ENCODE measurements at places on chromosomes 5 and 9.

DNA sequence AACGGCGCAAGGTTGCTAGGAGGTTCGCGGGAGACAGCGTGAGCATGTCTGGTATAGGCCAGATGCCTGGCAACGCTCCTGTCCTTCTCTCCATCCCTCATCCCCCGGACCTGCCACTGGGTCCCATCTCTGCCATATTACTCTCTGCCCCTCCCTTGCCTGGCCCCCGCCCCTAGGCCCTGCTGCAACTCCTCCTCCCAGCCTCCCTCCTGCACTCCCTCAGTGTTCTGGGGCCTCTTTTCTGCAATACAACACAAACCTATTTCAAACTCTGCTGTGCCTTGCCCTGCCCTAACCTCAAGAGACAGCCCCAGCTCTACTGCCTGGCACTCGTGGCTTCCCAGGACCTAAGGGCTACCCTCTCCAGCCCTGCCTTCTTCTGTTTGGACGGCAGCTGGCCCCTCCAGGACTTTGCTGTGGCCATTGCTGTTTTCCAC is 8.9 kb upstream of the DBN1 start:
- no peak for DNase-seq

DNA sequence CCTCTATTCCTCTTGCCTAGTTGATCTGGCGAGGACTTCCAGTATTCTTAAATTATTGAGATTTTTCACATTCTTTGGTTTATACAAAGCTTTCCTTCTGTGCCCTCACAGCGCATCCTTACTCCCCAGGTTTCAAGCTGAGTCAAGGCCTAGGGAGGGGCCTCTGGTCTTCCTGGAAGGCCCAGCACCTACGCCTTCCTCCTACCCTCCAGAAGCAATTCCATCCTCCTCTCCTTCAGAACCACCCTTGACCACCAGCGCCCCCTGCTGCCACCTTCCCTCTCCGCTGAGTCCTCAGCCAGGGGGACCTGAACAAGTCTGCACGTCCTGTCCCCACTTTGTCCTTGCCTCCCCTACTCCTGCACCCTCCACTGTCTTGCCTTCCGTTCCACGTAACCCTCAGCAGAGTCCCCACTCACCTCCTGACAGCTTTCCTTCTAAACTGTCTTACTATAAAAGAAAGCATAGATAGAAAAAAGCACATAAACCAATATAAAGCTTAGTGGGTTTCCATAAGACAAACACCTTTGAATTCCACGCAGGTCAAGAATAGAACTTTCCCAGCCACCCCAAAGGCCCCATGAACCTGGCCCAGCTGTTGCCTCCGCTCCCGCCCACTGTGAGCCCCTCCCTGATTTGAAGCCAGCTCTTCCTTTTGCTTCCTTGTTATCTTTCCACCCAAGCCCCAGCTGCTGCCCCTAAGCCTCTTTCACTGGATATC is 63.0 kb upstream of the CTSL start:
- no peak for DNase-seq

- DNase-seq = peak; percentile 35
Observed at GRCh38 chr9:126490871-126491567, 122.7 kb upstream of the LMX1B start.

DNA sequence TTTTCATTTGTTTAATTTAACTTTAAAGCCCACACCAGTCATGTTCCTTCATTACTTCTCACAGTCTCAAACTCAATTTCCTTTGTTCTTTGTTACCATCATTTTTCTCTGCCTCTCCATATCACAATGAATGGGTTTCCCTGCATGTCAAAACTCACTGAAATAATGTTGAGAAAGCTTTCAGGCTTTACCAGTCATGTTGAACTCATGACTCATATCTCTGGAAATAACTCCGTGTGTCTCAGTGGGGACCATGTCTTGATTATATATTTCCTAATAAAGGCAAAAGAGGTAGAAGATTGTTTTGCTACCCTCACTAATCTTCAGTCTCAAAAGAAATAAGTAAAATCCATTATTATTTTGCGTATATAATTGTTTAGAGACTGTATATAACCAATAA is 231.2 kb downstream of the CHSY3 start:
- no peak for DNase-seq

- no peak for DNase-seq
Observed at GRCh38 chr9:72315510-72316311, 49.3 kb downstream of the ZFAND5 start.

- no peak for DNase-seq
Observed at GRCh38 chr5:146428658-146429057, 18.5 kb upstream of the TCERG1 start.

GRCh38 chr5:133423618-133424282 is 188.6 kb downstream of the FSTL4 start:
- peak; percentile 48 for DNase-seq

GRCh38 chr9:128370367-128370751 is 815 bp upstream of the URM1 start:
- DNase-seq = no peak

- DNase-seq = no peak
Observed at GRCh38 chr9:108386859-108387384, 468.9 kb downstream of the ACTL7B start.

- DNase-seq = no peak
Observed at GRCh38 chr5:80125022-80125961, 90.1 kb downstream of the THBS4 start.

GRCh38 chr5:149638546-149639241 is 57.4 kb downstream of the ARHGEF37 start:
- no peak for DNase-seq

All from Panc1 (cell line).